Activated CD8-positive, alpha-beta memory T cell treated with anti-CD3 and anti-CD28 coated beads for 36 hours (primary cell): ENCODE measurements at places on chromosomes 12 and 14. TPM values are rescaled to one million over a fixed set of nuclear protein-coding genes. Genes with fewer than 3 reads are reported as not detected.

The OTX2 gene
- not detected for total RNA-seq

The SLC4A8 gene
- total RNA-seq, result 3.7 TPM

The LRRC23 gene
- 6.0 TPM for total RNA-seq

The NUAK1 gene
- not detected for total RNA-seq

The ZDHHC22 gene
- total RNA-seq, result not detected

The HHIPL1 gene
- not detected for total RNA-seq

The CEBPE gene
- total RNA-seq, result 0.21 TPM

The TMPRSS12 gene
- not detected for total RNA-seq

The SALL2 gene
- total RNA-seq, result 2.9 TPM

The EFS gene
- not detected for total RNA-seq

The PTHLH gene
- 0.19 TPM for total RNA-seq

The CHST11 gene
- total RNA-seq, result 47.0 TPM

The ADCY4 gene
- 0.78 TPM for total RNA-seq

The ARL6IP4 gene
- total RNA-seq, result 180 TPM

The SLCO1B1 gene
- total RNA-seq, result not detected

The PABPN1 gene
- 299 TPM for total RNA-seq

The GATC gene
- 32.1 TPM for total RNA-seq

The SMCO2 gene
- not detected for total RNA-seq

The TCTN2 gene
- total RNA-seq, result 4.0 TPM

The GPR137C gene
- total RNA-seq, result 0.55 TPM

The RPGRIP1 gene
- not detected for total RNA-seq

The PDE3A gene
- not detected for total RNA-seq

The ZNF740 gene
- 44.1 TPM for total RNA-seq

The HOTAIR gene
- not detected for total RNA-seq

The GDF3 gene
- not detected for total RNA-seq

The TRMT61A gene
- total RNA-seq, result 23.2 TPM

The ACOT4 gene
- 4.0 TPM for total RNA-seq

The PGAM5 gene
- total RNA-seq, result 105 TPM

The TSPAN19 gene
- not detected for total RNA-seq

The LYZ gene
- total RNA-seq, result not detected
